ENCODE measurements at places on chromosomes 1 and 21. TPM values are rescaled to one million over a fixed set of nuclear protein-coding genes. Genes with fewer than 3 reads are reported as not detected.

The ENAH gene
- total RNA-seq: not detected

The PADI1 gene
- not detected for total RNA-seq

The CAMSAP2 gene
- 1.0 TPM for total RNA-seq

The ERG gene
- total RNA-seq: not detected

The ODF2L gene
- 51.4 TPM for total RNA-seq

The FAM131C gene
- total RNA-seq: 2.4 TPM

The ZP4 gene
- not detected for total RNA-seq

The DNAJC28 gene
- 0.63 TPM for total RNA-seq

The FMO1 gene
- not detected for total RNA-seq

The VASH2 gene
- 0.15 TPM for total RNA-seq

The OR2L5 gene
- total RNA-seq: not detected

The SPRR4 gene
- not detected for total RNA-seq

The NFIA gene
- total RNA-seq: 1.2 TPM

The TP73 gene
- 3.2 TPM for total RNA-seq

The NCAM2 gene
- total RNA-seq: not detected

The SLC22A15 gene
- total RNA-seq: 0.71 TPM

The FRRS1 gene
- 0.25 TPM for total RNA-seq

The TSTD1 gene
- total RNA-seq: 63.0 TPM

The OR10J1 gene
- not detected for total RNA-seq

The ASPM gene
- total RNA-seq: 69.8 TPM

The SMPDL3B gene
- total RNA-seq: 0.76 TPM

The KCNAB2 gene
- total RNA-seq: 258 TPM

The CD101 gene
- 7.1 TPM for total RNA-seq

The KIF2C gene
- total RNA-seq: 81.8 TPM

The OR2M3 gene
- not detected for total RNA-seq

The NUP210L gene
- 0.10 TPM for total RNA-seq

The S100A4 gene
- total RNA-seq: 603 TPM

The SPRR3 gene
- total RNA-seq: not detected

The GATAD2B gene
- total RNA-seq: 77.9 TPM

The GBP7 gene
- 0.20 TPM for total RNA-seq

The SYCP1 gene
- not detected for total RNA-seq

The LCE1C gene
- total RNA-seq: not detected

The PTPN7 gene
- total RNA-seq: 167 TPM

The LHX4 gene
- not detected for total RNA-seq

The SPRR2B gene
- total RNA-seq: not detected

The CDK18 gene
- 1.6 TPM for total RNA-seq

The OLIG2 gene
- not detected for total RNA-seq

The CD48 gene
- total RNA-seq: 401 TPM

The SPRR2A gene
- not detected for total RNA-seq

The YOD1 gene
- 7.3 TPM for total RNA-seq

The HSD3B2 gene
- total RNA-seq: not detected

The TMEM50B gene
- total RNA-seq: 33.7 TPM

The TGFBR3 gene
- 11.5 TPM for total RNA-seq

The CAMK2N1 gene
- total RNA-seq: 0.83 TPM

The UBL4B gene
- total RNA-seq: not detected

The SLAMF9 gene
- not detected for total RNA-seq

The REN gene
- not detected for total RNA-seq

The RIPK4 gene
- not detected for total RNA-seq
